ENCODE measurements at places on chromosomes 5 and 9.

DNA sequence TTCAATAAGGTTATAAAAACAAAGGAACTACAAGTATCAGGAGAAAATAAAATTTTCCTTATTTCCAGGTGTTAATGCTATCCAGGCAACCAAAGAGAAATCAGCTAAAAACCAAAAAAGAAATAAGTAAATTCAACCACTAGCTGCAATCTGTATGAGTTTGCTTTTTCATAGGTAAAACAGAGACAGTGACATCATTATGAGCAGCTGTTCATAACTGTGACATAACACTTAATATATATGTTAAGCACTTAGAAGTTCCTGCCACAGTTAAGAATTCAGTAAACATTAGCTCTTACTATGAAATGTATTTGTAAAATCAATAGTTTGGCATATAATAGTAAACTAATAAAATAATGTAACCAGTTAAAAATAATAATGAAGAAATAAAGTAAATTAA, 20.9 kb downstream of the P4HA2 start:
- DNase-seq: no peak

DNA sequence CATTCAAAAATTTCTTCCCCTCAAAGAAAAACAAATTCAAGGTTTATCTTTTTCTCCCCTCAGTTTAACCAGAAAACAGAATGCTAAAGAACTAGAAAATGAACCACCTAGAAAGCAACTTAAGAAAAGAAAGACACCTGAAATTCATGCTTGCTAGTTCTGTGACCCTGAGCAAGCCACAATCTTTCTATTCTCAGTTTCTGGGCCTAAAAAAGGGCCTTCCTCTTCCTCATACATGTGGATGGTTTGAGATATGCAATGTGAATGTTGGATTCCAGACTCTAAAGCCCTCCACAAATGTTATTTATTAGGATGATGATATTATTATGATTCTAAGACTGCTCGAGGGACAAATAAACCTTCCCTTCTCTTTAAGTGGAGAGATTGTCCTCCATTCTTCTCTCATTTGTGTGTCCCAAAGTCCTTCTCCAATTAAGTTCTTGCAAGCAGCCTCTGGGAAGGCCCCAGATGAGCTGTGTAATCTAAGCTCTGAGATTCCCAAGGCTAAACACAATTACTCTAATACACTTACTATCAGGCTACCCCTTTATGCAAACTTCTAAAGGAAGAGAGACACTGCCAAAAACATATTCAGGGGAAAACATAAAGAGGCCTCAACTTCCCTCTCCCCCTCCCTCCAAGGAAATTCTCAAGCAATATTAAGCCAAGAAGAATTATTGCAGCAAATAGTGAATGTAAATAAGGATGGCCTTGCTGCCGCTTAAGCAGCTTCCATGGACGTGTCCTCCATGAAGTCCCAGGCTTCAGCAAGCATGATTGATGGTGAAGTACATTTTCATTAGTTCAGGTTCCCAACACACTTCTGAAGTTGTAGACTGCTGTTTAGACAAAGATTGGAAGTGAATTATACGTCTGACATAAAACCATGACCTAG, 80.2 kb downstream of the PRKACG start:
- no peak for DNase-seq

DNA sequence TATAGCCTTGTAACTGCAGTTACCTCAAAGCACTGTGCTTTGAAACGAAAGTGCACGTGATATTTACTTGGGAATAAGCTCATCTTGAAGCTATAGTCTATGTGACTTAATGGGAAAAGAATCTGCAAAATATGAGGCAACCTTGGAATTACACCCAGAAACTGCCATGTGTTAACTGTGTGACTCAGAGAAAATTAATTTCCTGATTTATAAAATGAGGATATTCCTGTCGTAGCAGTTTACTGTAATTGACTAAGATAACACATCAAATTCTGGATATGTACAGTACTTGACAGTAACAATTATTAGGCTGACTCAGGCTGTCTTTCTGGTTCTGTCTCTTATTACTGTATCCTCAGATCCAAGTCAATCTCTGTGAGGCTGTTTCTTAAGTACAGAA, 1079.9 kb upstream of the ACO1 start:
- peak; percentile 9 for DNase-seq

- DNase-seq: no peak
These were observed 75.8 kb downstream of the MAP1B start for GRCh38 chr5:72183101-72183520.

DNA sequence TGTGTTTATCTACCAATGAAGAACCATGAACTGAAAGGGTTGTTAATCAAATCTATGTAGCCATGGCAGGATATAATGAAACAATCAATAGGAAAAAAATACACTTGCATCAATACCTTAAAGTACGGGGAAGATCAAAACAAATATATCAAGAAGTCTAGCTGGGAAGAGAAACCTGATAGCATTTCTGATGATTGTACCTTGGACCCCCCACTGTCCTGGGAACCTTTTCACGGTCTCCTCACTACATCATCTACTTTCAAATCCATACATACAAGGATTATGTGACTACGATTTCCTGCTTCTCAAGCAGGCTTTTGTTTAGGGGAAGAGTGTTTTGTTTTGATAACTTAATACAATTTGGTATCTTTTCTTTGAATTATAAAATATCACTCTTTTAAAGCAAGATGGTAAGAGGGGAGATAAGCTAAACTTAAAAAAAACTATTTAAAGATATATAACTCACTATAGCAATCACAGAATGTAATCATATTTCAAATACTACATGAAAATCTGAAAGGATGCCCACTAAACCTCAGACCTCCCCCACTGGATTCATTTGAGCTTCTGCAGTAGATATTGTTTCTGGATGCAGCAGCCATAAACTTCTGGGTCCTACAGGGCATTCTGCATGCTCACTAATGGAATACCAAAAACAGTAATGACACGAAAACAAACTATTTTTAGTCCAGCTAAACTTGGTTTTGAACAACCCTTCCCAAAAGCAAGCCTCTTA, 8.0 kb downstream of the EBF1 start:
- DNase-seq: no peak
